Spinal cord (tissue), 10 donors: ENCODE measurements at places on chromosomes 3 and 15. TPM values are rescaled to one million over a fixed set of nuclear protein-coding genes. Genes with fewer than 3 reads are reported as not detected.

DNA sequence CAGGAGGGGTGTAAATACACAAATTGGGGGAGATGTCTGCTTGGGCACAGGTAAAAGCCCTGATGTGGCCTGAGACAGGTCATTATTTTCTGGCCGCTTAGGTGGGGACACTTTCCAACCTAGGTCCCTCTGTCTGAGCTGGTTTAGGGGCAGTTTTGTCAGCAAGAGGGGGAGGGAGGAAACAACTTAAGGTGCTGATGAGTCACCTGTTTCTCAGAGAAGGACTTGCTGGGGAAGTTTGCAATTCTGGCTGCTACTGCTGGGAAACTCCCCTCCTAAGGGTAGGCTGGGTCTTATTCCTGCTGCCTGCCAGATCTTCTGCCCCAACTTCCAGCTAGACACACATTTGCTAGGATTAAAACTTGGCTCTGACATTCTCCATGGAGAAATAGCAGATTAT lies 4.8 kb upstream of the RHOV start:
- no peak for DNase-seq

DNA sequence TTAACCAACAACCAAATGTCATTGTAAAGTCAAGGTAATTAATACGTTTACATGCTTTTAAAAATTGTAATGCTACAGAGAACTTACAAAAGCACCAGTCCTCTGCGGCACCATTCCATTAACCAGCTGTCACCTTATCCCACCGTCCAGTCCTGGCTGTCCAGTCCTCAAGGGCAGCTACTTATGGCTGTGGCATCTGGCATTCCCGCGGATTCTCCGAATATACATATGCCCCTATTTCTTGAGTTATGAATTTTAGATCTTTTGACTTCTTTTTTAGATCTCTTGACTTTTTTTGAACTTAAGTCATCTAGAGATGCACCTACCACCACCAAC lies 382 bp upstream of the POMGNT2 start:
- DNase-seq, result no peak

DNA sequence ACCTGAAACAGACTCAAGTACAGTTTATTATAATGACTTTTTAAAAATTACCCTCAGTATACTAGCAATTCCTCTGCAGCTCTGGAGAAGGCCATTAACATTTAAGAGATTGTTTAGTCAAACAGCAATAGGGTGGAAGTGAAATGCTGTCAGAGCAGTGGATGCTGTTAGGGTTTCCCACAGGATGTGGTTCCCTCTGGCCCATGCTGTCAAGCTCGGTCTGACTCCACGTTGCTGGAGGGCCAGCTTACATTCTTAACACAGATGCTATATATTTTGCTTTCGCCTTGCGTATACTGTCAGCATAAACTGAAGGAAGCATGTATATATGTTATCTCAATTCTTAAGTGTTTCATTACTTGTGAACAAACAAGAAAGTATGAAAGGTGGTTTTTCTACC lies 231.1 kb upstream of the COL8A1 start:
- DNase-seq, result no peak

DNA sequence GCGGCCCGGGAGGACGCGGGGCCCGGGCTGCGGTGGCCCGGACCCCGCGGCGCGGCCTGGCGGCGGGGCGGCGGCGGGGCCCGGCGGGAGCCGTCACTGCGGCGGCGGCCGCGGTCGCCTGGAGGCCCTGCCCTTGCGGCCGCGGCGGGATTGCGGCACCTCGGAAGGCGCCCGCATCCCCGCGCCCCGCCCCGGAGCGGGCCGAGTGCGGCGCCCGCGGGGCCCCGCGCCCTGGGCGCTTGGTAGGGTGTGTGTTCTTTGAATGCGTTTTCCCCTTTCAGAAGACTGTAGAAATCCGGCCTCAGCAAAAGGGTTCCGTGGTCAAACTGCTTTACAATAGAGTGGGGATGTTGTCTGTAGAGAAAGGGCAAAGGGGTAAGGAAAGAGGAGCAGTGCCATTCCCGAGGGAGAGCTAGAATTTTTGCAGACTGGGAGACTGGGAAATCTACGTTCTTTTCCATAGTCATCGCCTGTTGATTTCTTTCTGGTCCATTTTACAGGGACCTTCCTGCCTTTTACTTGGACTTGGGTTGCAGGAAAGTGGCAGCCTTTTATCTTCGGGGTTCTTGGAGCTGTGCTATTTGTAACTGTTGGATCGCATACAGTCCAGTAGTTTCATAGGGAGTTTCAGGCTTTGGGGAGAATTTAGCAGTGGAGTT lies 630 bp downstream of the SNRK start:
- DNase-seq, result no peak

- DNase-seq, result no peak
Observed at GRCh38 chr3:15500107-15500724, 21.3 kb downstream of the COLQ start.

- no peak for DNase-seq
Observed at GRCh38 chr3:162332344-162332743, 835.7 kb downstream of the OTOL1 start.

- no peak for DNase-seq
Observed at GRCh38 chr3:46930945-46931403, 45.6 kb downstream of the CCDC12 start.

- no peak for DNase-seq
Observed at GRCh38 chr3:47310391-47310790, 27.6 kb downstream of the KLHL18 start.

- DNase-seq, result no peak
Observed at GRCh38 chr15:40162552-40162951, 1.7 kb downstream of the BUB1B start.

GRCh38 chr3:34842706-34843480 lies 796.4 kb upstream of the ARPP21 start:
- DNase-seq, result no peak

DNA sequence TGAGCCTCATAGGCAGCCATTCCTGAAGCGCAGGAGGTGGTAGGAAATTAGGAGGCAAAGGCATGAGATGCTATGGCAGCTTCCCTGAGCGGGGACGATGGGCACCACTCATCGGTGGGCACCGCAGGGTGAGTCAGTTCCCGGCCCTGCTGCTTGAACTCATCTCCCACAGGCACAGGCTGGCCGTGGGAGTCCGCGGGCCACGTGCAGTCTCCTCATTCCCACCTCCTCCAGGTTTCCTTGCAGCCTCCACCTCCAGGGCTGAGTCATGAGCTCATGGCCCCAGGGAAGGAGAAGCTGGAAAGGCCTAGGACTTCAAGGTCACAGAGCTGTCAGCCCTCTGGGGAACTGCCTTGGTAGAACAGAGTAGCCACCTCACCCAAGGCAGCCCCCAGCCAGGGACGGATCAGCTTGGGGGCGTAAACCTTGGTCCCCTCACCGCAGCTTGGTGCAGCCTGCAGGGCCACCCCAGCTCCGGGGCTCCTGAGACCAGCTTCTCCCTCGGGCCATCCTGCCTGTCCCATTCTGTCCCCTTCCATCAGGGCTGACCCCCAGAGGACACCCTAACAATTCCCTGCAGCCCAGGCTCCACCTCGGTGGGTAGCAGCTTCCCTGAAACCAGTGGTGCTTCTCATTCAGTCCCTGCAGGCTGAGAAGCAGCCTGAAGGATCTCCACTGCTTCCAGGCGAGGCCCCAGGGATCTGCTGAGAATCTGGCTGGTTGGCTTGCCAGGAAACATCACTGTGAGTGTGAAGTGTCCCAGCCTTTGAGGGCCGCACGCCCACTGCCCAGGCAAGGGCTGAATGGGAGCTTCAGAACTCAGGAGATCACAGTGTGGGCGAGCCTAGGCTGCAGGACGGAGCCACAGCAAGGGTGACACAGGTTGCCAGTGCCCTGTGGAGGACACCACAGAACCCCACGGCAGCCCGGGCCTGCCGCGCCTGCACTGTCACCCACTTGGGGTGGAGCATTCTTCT lies 150.7 kb upstream of the MEF2A start:
- no peak for DNase-seq

- no peak for DNase-seq
Observed at GRCh38 chr15:36177590-36178302, 401.7 kb upstream of the CDIN1 start.

DNA sequence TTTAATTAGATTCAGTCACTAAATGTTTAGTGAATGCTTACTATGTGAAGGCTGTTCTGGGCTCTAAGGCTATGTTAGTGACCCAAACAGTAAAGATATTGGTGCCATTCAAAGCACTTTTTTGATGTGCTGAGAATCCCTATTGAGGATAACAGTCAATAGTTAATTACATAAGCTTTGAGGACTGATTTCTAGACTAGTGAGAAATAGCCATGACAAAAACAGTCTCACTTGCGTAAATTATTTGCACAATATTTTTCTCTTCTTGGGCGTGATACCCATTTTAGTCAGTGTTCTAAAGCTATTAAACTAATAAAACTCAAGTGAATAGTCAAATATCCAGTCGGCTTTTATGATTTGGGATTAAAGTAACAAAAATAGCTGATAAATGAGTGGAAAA lies 74.6 kb downstream of the UBE2E2 start:
- DNase-seq, result no peak

GRCh38 chr3:105513886-105514285 lies 147.2 kb downstream of the ALCAM start:
- no peak for DNase-seq

GRCh38 chr3:18847583-18848197 lies 300.6 kb upstream of the KCNH8 start:
- DNase-seq, result no peak

GRCh38 chr3:163159306-163159705 lies 1662.7 kb downstream of the OTOL1 start:
- no peak for DNase-seq

DNA sequence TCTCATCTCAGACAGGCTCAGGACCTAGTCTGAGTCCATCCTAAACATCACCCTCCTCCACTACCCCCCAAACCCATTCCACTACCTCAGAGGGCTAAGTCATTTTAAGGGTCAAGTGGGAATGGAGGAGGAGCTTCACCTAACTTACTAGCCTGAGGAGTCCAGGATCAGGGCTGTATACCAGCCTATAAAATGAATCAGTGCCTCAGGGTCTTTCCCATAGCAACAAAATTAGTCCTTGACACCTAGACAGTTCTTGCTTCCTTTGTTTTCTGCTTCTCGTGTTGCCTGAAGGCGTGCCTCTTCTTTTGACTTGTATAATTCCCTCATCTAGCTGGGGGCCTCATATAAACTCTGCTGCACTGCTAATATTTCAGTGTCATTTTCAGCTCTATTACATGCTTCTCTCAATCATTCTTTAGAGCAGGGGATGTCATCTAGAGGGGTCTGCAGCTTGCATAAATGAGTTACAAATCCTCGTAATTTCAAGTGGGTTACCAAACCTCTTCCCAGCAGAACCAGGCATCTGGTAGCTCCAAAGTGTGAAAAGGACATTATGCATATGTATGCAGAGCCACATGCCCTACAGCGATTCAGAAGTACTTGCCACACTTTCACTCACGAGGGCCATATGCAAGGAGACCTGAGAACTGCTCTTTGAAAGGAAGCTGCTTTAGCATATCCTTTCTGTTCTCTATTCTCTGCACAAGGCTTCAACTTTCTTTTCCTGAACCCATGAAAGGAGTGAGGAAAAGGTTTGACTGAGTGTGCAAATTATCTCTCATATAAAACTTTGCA lies 311.7 kb upstream of the SEMA6D start:
- no peak for DNase-seq

DNA sequence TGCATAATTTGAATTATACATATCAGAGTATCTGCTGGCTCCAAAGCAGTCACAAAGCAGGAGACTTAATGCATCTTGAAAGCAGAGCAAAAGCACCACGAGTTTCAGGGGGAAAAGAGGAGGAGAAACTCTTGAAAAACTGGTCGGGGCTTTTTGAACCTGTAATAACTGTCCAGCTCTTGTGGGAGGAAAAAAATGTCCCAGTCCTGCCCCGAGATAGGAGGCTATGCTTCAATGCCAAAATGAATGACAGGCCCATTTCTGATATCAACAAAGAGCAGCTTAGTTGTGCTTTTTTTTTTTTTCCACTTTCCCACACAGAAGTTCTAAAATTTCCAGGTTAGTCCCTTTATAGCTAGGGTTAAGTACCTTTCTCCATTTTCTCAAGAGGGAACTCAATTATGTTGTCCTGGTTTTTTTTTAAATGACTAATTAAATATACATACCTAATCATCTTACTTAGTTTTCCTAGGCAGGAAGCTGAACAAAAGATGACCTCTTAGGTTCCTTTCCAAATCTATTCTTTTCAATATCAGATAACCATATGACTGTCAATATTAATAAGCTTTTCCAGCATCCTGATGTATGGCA lies 120.2 kb downstream of the TFDP2 start:
- DNase-seq, result no peak

DNA sequence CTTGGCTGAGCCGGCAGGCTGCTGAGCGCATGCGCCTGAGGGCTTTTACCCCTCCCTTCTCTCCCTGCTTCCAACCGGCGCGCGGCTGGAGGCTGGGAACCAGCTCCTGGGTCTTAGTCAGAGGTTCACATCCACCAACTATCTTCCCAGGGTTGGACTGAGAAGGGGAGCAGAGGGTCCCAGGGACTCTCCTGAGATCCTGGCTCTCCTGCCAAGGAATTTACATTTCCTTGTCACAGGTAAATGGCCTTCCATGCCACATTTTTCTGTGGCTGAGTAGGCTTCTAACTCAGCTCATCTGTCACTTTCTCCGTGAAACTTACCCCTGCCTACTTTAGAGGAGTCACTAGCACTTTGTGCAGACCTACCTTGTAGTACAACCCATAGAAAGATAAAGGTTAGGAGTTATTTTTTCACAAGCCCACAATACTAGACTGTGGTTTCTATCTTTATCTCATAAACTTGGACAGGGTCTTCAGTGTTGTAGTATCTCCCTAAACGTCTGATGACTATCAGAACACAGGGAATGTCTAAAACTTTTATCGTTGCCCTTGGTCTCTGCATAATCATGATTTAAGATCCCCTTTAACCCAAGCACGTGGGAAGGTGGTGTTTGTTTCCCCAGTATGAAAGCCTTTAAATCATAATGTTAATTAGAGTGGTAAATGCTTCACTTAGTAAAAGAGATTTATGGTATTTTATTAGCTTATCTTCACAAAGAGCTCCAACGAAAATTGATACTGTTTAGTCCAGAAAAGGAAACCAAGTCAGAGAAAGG lies 638 bp upstream of the TBC1D5 start:
- DNase-seq, result no peak

GRCh38 chr3:37147666-37148065 lies 26.7 kb downstream of the LRRFIP2 start:
- no peak for DNase-seq

- no peak for DNase-seq
Observed at GRCh38 chr3:72143966-72144717, 359.2 kb upstream of the PROK2 start.

- no peak for DNase-seq
Observed at GRCh38 chr3:128315313-128315712, 151.4 kb downstream of the DNAJB8 start.

DNA sequence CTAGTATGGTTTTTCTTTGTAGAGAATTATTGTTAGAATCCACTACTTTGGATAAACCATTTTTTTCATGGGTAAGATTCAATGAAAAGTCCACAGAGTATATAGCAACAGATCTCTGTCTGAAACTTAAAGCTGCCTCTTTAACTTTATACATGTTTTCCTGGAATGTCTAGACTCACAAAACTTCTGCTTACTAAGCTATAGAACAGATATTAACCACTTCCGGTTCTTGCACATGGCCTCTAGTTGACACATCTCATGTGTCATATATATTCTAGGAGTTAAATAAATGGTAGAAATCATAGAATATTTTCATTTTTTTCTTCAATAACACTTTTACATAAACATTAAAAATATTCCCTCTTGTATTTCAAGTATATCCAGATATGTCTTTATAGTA lies 1693.9 kb downstream of the SI start:
- DNase-seq, result no peak

The FAM81A gene
- total RNA-seq, result 19.4 TPM

The MED12L gene
- total RNA-seq, result 11.9 TPM

The RAB6B gene
- total RNA-seq, result 169 TPM

The IL17RC gene
- total RNA-seq, result 16.7 TPM

The TICRR gene
- 2.0 TPM for total RNA-seq

The PEX11A gene
- total RNA-seq, result 22.9 TPM

The DENND4A gene
- 69.6 TPM for total RNA-seq

The FBXO40 gene
- total RNA-seq, result 0.10 TPM

The LRRC3B gene
- 18.7 TPM for total RNA-seq

The PARP15 gene
- 0.79 TPM for total RNA-seq

The CNTN4 gene
- 37.9 TPM for total RNA-seq
